NCI-H1436 (cell line): ENCODE measurements at places on chromosomes 11 and 22.
A peak's percentile ranks its signal among the peaks of the same experiment; 100 is the strongest.

- DNase-seq, result no peak
Observed at GRCh38 chr11:132196928-132197327, 826.5 kb downstream of the NTM start.

- DNase-seq, result no peak
Observed at GRCh38 chr11:110870816-110871522, 158.7 kb upstream of the ARHGAP20 start.

DNA sequence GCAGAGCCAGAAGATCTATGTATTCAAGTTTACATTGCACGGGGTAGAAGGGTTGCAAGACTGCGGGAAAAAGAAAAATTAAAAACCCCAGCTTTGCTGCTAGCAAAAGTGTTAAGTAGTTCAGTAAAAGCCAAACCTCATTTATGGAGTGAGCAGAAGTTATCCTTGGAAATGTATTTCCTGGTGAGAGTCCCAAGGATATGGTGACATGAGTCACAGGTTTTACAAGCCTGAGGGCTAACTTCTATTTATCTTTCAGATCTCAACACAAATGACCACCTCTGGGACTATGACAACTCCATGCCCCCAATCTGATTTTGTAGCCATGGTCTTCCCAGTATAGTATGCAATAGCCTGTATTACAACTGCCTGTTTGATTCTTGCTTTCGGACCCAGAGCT is 26.1 kb downstream of the ABTB2 start:
- no peak for DNase-seq

- DNase-seq, result no peak
Observed at GRCh38 chr11:94546886-94547285, 3.2 kb downstream of the FUT4 start.

DNA sequence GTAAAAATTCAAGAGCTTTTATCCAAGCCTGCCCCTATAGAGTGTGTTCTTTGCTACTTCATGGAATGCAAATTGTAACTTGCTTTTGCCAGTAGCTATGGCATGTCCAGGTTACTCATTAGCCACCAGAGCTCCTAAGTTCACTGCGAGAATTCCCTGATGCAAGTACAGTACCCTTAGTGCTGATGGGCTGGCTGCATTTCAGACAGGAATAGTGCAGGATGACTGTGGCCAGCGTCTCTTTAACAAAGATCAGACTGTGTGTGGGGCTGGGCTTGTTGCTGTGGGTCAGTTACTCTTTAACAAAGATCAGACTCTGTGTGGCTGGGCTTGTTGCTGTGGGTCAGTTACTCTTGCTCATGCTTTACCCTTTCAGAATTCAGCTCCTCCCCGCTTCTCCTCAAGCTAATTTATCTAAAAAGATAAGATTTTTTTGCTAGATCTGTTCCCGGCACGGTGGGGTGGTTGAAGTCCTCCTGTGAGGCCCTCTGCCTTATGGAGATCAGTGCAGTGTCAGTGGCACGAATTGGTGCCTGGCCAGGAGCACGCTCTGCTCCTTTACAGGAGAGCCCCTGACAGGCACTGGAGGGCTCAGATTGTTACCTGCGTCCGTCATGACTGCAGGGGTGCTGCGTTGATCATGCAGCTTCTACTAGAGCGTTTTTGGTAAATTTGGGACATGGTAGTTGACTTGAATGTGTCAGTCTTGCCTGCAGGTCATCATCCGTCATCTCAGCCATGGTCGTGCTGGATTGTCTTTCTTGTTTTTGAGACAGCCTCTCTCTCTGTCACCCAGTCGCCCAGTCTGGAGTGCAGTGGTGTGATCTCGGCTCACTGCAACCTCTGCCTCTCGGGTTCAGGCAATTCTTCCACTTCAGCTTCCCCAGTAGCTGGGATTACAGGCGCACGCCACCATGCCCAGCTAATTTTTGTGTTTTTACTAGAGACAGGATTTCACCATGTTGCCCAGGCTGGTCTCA is 27.0 kb downstream of the AP2A2 start:
- DNase-seq, result no peak

DNA sequence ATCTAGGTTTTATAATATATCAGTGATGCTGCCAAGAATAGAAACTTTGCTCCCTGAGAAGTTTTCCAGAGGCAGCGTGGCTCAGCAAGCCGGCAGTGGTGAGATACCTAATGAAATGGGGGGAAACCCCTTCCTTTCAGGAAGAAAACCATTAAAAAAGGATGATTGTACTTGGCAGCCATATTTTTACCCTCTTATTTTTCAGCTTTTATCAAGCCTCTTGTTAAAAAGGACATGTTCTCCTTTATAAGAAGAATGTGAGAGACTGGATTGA is 9.0 kb upstream of the ME3 start:
- no peak for DNase-seq

GRCh38 chr11:111429066-111429506 is 50.0 kb upstream of the POU2AF1 start:
- no peak for DNase-seq

DNA sequence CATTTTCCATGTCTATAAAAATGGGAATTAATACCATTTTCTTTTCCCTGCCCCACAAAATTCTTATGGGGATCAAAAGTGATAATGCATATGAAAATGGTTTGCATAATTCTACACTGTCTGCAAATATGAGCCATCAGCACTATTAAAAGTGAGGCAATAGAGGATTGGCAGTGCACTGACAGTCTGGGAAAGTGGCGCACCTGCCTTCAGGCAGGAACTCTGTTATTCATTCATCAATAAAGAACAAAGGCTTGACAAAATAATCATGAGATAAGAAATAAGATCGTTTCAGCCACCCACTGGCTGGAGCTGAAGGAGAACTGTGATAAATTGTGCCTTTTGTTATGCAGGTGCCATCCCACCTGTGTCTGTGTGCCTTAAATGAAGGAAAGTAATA is 49.5 kb downstream of the ARFGAP2 start:
- peak; percentile 13 for DNase-seq

DNA sequence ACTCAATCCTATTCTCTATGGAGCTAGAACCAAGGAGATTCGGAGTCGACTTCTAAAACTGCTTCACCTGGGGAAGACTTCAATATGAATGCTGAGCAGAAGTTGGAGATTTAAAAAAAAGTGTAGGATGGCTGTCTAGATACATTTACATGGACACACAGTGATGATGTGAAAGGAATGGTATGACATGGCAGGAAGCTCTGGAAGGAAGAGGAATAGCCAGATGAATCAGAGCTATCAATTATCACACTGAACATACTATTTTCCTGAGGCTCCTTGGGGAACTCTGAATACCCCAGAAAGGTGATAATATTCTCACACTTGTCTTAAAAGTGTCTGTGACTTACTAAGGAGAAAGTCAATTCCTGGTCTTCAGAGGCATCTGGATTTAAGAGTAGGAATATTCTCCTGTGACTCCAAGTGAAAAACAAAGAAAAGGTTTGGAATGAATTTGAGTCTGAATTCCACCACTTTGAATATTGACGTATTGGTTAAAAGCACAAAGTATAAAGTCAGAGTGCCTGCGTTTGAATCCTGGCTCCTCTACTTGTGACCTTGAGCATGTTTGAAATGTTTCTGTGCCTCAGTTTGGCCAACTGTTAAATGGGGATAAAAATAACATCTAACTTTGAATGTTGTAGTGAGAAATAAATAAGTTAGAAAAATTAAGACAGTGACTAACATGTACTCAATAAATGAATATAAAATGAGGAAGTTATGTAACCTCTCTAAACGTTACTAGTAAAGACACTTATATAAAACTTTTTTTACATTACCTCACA is 1.3 kb downstream of the OR52D1 start:
- no peak for DNase-seq

DNA sequence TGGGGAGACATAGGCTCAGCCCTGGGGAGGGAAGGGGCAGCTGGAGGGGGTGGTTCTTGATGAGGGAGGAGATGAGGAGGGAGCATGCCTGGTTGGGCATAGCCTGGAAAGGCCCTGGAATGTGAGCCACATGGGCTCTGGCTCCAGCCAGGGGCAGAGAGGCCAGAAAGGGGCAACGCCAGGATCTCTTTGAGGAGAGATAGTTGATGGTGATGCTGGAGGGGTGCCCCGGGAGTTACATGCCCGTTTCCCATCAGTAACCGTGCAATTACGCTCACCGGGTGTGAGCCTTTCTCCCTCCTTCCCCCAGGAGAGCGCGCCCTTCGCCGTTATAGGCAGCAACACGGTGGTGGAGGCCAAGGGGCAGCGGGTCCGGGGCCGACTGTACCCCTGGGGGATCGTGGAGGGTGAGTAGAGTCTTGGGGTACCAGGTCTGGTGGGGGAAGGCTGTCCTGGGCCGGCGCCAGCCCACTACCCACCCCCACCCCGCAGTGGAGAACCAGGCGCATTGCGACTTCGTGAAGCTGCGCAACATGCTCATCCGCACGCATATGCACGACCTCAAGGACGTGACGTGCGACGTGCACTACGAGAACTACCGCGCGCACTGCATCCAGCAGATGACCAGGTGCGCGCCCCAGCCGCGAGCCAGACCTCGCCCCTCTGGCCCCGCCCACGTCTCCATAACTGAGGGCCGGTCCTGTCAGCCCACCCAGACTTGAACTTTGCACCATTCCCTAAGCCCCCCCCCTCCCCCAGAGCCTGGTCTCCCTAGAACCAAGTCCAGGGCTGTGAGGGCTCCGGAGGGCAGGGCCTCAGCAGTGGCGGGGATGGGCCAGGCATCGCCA is 1.8 kb upstream of the GP1BB start:
- no peak for DNase-seq

DNA sequence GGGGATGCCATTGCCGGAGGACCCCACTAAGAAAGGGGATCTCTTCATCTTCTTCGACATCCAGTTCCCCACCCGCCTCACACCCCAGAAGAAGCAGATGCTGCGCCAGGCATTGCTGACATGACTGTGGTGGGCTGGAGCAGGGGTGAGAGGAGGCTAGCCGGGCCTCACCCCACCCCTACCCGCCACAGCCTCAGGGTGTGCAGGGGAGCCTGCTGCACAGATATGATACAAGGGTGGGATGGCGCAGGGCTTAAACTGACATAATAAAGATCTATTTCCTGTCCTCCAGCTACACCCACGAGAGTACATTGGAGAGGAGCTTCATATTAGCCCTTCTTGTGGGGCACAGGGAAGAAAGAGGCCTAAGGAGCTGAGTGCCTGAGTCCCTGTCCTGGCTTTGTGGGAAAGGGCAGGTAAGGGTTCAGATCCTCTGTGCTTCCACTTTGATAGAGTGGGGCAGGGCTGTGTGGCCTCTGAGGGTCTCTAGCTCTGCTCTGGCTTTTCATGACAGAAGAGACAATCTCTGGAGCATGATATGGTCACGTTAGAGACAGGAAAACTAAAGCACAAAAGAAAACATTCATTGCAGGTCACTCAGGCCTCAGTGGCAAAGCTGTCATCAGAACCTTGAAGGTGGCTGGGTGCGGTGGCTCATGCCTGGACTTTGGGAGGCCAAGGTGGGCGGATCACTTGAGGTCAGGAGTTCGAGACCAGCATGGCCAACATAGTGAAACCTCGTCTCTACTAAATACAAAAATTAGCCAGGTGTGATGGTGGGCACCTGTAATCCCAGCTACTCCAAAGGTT is 12.4 kb downstream of the UCP2 start:
- DNase-seq, result no peak

DNA sequence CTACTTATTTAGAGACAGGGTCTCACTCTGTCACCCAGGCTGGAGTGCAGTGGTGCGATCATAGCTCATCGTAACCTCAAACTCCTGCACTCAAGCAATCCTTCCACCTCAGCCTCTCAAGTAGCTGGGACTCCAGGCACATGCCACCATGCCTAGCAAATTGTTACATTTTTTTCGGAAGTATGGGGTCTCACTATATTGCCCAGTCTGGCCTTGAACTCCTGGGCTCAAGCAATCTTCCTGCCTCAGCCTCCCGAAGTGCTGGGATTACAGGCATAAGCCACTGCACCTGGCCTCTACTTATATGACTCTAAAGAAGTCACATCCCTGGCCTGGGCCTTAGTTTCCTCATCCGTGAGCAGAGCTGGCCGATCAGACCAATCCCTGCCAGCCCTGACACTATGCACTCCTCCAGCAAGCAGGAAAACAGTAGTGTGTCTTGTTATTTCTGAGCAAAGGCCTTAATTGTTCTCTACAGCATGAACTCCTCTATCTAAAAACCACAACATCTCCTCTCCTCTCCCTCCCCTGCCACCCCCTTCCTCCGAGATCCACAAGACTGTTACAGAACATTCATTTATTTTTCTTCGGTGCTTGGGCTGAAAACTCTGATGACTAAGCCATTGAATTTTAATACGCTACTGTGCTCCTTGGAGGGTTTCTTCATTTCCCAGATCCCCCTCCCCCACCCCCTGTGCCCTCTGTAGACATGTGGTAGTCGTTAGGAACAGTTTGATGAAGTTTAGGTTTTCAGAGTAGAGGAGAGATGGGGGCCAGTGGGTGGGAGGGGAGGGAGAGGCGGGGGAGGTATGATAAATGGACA is 91.5 kb downstream of the ABTB2 start:
- no peak for DNase-seq

DNA sequence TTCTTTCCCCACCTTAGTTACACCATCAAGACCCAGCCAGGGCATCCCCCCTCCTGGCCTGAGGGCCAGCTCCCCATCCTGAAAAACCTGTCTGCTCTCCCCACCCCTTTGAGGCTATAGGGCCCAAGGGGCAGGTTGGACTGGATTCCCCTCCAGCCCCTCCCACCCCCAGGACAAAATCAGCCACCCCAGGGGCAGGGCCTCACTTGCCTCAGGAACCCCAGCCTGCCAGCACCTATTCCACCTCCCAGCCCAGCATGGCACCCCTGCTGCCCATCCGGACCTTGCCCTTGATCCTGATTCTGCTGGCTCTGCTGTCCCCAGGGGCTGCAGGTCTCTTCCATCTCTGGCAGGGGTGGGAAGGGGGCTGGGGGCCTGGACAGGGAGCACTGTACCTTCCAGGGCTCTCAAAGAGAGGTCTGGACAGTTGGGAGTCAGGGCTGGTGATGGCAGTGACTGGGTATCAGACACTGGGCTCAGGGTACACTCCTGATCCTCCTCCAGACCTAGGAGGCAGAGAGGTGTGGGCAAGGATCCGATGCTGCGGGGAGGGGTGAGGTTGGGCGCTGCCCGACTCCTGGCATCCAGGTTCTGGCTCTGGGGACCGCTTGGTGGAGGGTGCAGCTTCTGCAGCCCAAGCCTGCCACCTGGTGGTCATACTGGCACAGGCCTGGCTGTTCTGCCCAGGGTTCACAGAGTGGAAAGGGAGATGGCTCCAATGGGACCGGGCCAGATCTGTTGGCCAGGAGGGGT is at the start of gene UPK2:
TSS of gene UPK2 (plus strand) at position 205 of the 753 bp plus-strand sequence. CDS start at position 258, 53 bp downstream.
- DNase-seq, result peak; percentile 85

- DNase-seq, result no peak
Observed at GRCh38 chr11:118938491-118939403, 13.0 kb upstream of the BCL9L start.
